Mesothelial cell of epicardium (in vitro differentiated cells): ENCODE measurements at places on chromosomes 1 and 21.

DNA sequence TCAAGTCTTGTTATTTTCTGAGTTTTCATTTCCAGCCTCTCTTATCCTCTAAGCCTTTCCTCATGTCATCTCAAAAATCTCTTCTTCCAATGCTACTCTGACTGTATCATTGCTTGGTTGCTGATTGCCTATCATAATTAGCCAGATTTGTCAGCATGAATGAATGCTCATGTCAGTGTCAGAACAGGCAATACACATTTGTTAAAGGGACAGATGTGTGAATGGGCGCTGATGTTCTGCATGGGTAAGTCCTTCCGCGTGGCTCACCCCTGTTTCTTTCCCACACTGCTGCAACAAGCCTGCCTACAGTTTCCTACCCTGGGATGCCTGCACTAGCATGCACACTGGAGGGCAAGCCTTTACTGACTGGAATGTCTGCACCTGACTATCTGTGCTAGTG, 100.6 kb downstream of the RHOU start:
- no peaks in the 10 kb centered on the region for H3K36me3 ChIP-seq
- no peak for DNase-seq
- no peaks in the 10 kb centered on the region for H3K27me3 ChIP-seq
- H3K4me3 ChIP-seq = no peak overlapping the region
- H3K27ac ChIP-seq = no peak overlapping the region

- H3K27me3 ChIP-seq = no peaks in the 10 kb centered on the region
- no peak overlapping the region for H3K27ac ChIP-seq
- DNase-seq = no peak
Measured at GRCh38 chr1:227777646-227778045, 37.8 kb upstream of the PRSS38 start.

DNA sequence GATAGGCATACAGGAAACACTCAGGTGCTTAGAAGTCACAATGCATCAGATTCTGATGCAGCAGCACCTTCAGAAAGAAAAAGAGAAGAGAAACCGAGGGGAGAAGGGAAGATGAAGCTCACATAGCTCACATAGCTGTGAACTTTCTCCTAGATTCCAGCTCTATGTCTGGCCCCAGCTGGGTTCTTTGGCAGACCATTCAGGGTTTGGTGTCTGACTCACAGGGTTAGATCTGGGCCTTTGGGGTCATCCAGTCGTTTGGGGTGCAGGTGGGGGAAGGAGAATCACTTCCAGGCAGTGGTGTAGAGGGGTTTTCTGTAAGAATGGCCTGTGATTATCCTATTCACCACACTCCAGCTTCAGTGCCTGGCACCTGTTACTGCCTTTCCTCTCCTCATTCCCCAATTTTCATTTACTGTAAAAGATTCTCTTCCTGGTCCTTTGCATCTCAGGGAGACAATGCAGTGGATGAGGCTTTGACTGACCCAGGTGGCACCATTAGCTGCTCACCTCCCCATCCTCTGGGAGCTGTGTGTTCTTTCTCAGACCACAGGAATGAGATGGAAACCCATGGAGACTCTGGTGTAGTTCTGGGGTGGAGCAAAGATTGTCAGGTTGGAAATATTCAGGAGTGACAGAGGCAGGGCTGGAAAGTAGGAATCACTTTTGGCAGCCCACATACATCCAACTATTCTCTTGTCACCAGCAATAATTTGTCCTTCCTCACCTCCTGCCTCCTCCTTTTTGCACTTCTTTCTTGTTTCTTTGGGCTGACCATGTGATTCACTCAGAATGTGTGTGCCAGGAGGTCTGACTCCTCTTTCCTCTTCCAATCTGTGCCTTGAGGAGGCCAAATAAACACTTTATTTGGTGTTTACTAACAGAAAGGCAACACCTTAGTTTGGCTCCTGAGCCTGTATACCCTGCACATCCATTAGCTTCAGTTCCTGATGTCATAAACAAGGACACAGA, 103.3 kb downstream of the PAPPA2 start:
- no peak for DNase-seq
- H3K27ac ChIP-seq = no peak overlapping the region
- H3K36me3 ChIP-seq = no peaks in the 10 kb centered on the region
- peaks cover 3% of the 10 kb centered on the region for H3K27me3 ChIP-seq

GRCh38 chr1:241738284-241739078, 86.4 kb downstream of the WDR64 start:
- H3K4me1 ChIP-seq = no peaks in the 10 kb centered on the region
- H3K36me3 ChIP-seq = no peaks in the 10 kb centered on the region
- no peak for DNase-seq
- peaks cover 27% of the 10 kb centered on the region for H3K27me3 ChIP-seq
- no peak overlapping the region for H3K4me3 ChIP-seq

- no peaks in the 10 kb centered on the region for H3K27me3 ChIP-seq
- H3K4me3 ChIP-seq = no peak overlapping the region
- H3K27ac ChIP-seq = no peak overlapping the region
- DNase-seq = no peak
- H3K4me1 ChIP-seq = no peaks in the 10 kb centered on the region
Measured at GRCh38 chr21:17118638-17119384, 394.0 kb upstream of the CXADR start.

GRCh38 chr1:18893120-18893519, 9.2 kb downstream of the ALDH4A1 start:
- no peak for DNase-seq
- peaks cover 3% of the 10 kb centered on the region for H3K4me1 ChIP-seq
- no peaks in the 10 kb centered on the region for H3K36me3 ChIP-seq
- no peak overlapping the region for H3K27ac ChIP-seq
- H3K27me3 ChIP-seq = no peaks in the 10 kb centered on the region
- no peak overlapping the region for H3K4me3 ChIP-seq

DNA sequence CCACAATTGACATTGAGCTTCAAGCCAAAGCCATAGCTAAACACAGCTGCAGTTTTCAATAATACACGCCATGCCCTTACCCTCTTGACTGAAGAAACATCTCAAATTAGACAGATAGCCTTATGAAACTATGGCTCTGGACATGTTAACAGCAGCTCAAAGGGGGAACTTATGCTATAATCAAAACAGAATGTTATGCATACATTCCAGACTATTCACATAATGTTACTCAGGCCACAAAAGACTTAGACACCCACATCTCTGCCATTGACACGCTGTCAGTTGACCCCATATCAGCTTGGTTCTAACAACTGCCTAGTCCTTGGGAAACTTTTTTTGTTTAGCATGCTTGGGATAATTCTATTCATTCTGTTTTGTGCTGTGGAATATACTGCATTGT, 2.3 kb upstream of the NENF start:
- no peak for DNase-seq
- peaks cover 20% of the 10 kb centered on the region for H3K4me1 ChIP-seq
- no peak overlapping the region for H3K27ac ChIP-seq
- no peaks in the 10 kb centered on the region for H3K27me3 ChIP-seq
- peaks cover 3% of the 10 kb centered on the region for H3K36me3 ChIP-seq

DNA sequence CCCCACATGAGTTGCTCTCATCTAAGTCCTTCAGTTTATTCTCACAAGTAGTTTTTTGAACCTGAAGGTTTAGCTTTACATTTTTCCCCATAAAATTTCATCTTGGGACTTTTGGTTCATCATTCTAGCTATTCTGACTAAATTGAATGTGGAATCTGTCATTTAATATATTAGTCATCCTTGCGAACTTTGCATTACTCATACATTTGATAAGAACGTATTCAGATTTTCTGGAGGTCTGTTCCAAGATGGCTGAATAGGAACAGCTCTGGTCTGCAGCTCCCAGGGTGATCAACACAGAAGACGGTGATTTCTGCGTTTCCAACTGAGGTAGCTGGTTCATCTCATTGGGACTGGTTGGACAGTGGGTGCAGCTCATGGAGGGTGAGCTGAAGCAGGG, 59.8 kb upstream of the CSF1 start:
- H3K27ac ChIP-seq = no peak overlapping the region
- H3K27me3 ChIP-seq = no peaks in the 10 kb centered on the region
- peaks cover 13% of the 10 kb centered on the region for H3K4me1 ChIP-seq
- H3K4me3 ChIP-seq = no peak overlapping the region
- H3K36me3 ChIP-seq = no peaks in the 10 kb centered on the region

DNA sequence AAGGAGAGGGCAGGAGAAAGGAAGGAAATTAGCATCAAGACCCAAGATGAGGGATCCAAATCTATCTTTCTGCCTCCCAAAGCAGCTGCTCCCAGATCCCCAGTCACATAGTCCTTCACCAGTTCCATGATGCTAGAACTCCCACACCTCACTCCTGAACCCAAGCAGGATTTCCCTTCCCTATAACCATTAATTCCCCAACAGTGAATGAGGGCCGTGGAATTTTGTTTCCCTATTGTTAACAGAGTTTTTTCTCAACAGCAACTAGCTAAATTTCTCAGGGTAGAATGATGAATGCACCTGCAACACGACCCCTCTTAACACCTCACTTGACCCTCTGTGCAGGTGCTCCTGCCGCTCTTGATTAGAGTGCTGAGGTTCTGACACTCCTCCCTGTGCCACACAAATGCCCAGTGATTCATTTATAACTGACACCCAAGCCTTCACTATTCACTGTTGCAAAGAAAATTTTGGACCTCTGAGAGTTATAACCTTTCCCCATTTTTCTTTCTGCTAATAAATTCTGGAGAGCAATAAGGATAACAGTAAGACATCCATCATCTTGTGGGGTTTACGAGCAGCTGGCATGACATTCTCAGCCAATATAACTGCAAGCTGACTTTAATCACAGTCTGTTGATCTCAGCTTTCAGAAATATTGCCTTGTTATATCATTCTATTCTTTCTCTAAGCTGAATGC, 25.4 kb upstream of the NPL start:
- peaks cover 12% of the 10 kb centered on the region for H3K4me1 ChIP-seq
- peaks cover 4% of the 10 kb centered on the region for H3K36me3 ChIP-seq
- no peak overlapping the region for H3K4me3 ChIP-seq
- no peaks in the 10 kb centered on the region for H3K27me3 ChIP-seq

GRCh38 chr21:42118901-42119300, 47.8 kb downstream of the UMODL1 start:
- H3K4me3 ChIP-seq = no peak overlapping the region
- H3K4me1 ChIP-seq = peaks cover 16% of the 10 kb centered on the region
- DNase-seq = no peak
- H3K27ac ChIP-seq = no peak overlapping the region

GRCh38 chr1:115184260-115184950, 95.1 kb upstream of the TSPAN2 start:
- no peak for DNase-seq
- H3K27me3 ChIP-seq = no peaks in the 10 kb centered on the region
- H3K4me1 ChIP-seq = peaks cover 21% of the 10 kb centered on the region

GRCh38 chr1:229109320-229109761, 161.6 kb upstream of the RAB4A start:
- no peaks in the 10 kb centered on the region for H3K27me3 ChIP-seq
- H3K27ac ChIP-seq = no peak overlapping the region
